Sciatic nerve (tissue), 2 donors: ENCODE measurements at places on chromosomes 1 and 21. TPM values are rescaled to one million over a fixed set of nuclear protein-coding genes. Genes with fewer than 3 reads are reported as not detected.

GRCh38 chr1:70140343-70140742, 65.0 kb downstream of the LRRC40 start:
- no peak for DNase-seq

The EXO5 gene
- 5.2 TPM for total RNA-seq

DNA sequence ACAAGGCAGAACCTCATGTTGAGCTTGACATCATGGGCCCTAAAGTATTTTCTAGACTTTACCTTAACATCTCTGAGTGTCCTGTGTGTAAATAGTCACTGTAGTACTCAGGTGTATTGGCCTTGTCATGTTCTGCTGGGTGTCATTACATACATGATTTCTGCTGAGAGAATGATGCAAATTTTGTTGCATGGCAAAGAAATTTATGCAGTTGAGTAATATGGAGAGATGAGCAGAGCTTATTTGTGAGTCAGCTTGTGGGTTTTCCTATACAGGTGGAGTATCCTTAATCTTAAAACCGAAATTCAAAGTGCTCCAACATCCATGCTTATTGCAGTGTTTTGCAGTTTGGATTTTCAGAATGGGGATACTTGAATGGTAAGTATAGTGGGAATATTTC, 36.6 kb downstream of the RGL1 start:
- no peak for DNase-seq

DNA sequence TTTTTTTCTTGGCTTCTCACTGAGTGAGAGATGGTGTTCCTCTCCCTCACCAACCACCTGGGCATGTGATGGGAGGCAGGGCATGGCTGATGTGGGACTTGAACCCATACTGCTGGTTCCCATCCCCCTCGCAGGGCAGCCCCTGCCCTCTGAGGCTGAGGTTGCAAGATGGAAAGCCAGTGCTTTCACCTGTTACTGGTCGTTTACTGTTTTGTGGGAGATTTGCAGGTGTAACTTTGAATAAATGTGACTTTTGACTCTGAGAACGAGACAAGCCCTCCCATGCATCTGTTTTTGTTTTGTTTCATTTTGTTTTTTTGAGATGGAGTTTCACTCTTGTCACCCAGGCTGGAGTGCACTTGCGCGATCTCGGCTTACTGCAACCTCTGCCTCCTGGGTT, 21.6 kb downstream of the C1orf167 start:
- no peak for DNase-seq

DNA sequence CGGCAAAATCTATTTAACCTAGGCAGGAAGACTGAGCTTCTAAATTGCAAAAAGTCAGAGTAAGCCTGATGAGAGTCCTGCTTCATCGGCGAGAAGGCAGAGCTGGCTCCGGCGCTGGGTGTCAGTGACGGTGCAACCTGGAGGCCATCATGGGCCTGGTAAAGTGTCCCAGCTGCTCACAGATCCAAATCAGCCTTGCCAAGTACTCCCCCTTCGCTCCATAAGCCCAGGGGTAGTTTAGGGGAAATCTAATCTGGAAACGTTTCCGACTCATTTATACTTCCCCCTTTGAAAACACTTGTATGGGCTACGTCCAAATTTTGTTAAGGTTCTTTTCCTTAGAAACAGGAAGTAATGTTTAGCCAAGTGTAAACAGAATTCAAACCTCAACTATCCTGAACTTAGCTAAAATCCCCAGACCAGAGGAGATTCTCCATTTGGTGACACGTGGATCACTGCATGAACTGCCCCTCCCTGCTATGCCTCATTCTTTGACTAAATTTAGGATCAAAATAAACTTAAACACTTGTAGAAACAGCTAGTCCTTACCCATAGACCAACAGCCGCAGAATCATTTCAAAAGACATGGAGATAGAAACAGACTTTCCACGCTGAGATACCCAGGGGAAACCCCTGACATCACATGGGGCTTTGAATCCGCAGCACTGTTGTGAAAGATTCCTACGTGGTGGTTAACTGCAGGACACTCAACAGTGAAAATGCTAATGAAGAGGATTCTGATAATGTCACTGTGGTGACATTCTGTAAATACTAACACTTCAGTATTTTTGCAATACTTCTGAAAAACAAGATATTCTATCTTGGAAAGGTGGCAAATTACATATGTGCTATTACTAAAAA, 172.7 kb downstream of the TGFBR3 start:
- no peak for DNase-seq

- DNase-seq = no peak
These were observed 88.1 kb downstream of the CCDC30 start for GRCh38 chr1:42551180-42551579.

GRCh38 chr1:227318853-227319607, 738 bp upstream of the CDC42BPA start:
- peak; percentile 64 for DNase-seq

GRCh38 chr1:76494807-76495206, 372.5 kb upstream of the ST6GALNAC5 start:
- no peak for DNase-seq

The RHEX gene
- total RNA-seq = 1.2 TPM

DNA sequence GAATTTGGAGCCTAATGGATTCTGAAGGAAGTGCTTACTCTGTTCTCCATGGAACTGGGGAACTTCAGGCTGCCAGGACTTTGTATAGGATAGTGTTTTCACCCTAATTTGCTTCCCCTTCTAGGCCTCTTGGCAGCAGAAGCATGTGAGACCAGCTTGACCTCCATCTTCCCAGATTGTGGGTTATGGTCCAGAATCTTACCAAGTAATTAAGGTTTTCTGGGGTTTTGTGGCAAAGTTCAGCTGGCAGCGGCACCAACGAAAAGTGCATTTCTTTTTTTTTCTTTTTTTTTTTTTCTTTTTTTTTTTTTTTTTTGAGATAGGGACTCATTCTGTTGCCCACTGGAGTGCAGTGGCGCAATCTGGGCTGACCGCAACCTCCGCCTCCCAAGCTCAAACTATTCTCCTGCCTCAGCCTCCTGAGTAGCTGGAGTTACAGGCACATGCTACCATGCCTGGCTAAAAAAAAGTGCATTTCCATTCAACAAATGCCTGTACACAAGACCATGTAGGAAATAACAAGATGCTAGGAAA, 3.4 kb upstream of the BMP8A start:
- no peak for DNase-seq

The OR2AK2 gene
- total RNA-seq = not detected

The TCEA3 gene
- 48.4 TPM for total RNA-seq

The NOS1AP gene
- total RNA-seq = 9.1 TPM

The CFAP74 gene
- total RNA-seq = 0.09 TPM

The ZBED6 gene
- total RNA-seq = 52.3 TPM

The IGFN1 gene
- total RNA-seq = 1.7 TPM

GRCh38 chr1:93967306-93967705, 58.1 kb upstream of the GCLM start:
- no peak for DNase-seq

The SELL gene
- total RNA-seq = 13.5 TPM

DNA sequence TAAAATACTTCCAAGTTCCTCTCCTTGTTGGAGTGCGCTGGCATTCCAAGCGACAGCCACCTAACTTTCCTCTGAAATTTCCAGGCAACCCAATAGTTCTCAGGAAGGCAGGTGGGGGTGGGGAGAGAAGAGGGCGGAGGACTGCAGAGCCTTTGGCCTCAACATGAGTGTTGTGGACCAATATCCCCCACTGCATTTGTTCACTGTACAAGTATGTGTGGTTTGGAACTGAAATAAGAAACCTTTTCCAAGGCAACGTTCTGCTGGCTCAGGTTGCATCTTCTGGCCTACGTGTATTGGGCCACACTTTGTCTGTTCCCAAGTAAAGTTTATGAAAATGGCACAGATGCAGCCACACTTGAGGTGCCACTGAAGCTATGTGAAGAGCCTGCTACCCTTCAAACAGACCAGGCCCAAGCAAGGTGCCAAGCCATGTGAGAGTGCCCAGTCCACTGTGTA, 153.4 kb downstream of the DHRS3 start:
- DNase-seq = no peak

GRCh38 chr1:166874464-166874863, 1.6 kb downstream of the TADA1 start:
- DNase-seq = no peak

GRCh38 chr1:80776266-80776665, 1024.5 kb upstream of the ADGRL2 start:
- DNase-seq = no peak

DNA sequence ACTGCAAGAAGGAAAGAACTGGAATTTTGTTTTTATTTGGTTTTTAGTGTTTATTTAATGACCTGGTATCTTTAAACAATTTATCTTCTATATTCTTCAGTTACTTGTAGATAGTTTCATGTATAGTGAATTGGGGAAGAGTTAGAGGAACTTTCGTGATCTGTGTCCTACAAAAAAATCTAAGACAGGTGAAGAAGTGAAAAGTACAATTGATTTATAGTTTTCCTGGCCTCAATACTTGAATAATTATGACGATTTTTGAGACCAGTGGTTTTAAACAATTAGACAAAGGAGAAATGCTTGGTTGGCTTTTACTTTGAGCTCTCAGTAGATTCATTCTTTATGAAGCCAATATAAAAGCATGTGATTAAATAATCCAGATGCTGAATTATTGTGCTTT, 7.5 kb downstream of the MIER1 start:
- no peak for DNase-seq

The TPTE gene
- not detected for total RNA-seq

GRCh38 chr21:34909492-34910292, 139.4 kb downstream of the RUNX1 start:
- no peak for DNase-seq

The MAP3K6 gene
- total RNA-seq = 88.4 TPM

- no peak for DNase-seq
These were observed 47.6 kb upstream of the ABCG1 start for GRCh38 chr21:42171091-42172053.

The FCN3 gene
- total RNA-seq = 1.2 TPM

The LCE3E gene
- not detected for total RNA-seq

GRCh38 chr1:116024626-116025025, 48.3 kb downstream of the SLC22A15 start:
- DNase-seq = no peak

- no peak for DNase-seq
These were observed 331.2 kb downstream of the KIF26B start for GRCh38 chr1:245485996-245486395.

GRCh38 chr1:13797397-13797796, 97.4 kb downstream of the PRDM2 start:
- DNase-seq = no peak

The APCS gene
- not detected for total RNA-seq

The FCER1A gene
- total RNA-seq = 3.5 TPM

The SLC45A3 gene
- total RNA-seq = 1.3 TPM

DNA sequence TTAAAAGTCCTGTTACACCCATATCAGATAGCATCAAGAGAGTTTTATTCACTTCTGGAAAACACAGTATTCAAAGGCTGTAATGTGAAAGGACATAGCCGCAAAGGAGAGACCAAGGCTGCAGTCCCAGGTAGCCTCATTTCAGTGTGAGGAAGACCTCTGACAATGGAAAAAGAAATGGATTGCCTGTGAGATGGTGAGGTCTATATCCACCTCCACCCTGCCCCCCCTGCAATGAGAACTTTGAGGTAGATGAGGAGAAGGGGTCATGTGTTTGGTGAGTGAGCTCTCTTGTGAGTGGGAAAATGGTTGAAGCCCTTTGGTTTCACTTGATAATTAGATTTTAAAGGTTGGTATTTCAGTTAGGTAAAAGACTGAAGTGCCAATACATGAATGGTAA, 3.5 kb downstream of the MRPS6 start:
- no peak for DNase-seq

The LRRC3 gene
- 6.8 TPM for total RNA-seq

The AQP10 gene
- total RNA-seq = not detected

DNA sequence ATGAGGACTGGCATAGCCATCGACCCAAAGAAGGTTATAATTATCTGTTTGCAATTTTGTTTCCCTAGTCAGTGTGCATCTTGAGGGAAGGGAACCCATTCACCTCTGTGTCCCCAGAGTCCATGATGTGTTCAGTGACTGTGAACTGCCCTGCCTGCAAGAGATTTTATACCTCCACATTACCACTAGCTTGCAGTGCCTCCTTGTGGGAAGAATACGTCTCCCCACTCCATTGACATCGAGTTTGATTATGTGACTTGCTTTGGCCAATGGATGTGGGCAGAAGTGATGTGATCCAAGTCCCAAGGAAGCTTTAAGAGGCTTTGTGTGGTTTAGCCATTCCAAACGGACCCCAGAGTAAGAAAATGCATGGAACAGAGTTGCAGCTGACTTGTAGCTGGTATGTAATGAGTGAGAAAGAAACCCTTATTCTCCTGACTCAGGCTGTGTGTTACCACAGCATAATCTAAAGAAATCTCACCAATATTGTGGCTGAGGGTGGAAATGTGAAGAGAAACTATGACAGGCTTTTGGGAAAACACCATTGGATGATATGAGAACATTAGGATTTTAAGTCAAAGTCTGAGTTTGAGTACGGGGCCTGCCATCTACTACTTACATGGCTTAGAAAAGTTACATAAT, 47.8 kb upstream of the NRDC start:
- DNase-seq = no peak

The TNFRSF4 gene
- 2.5 TPM for total RNA-seq

- no peak for DNase-seq
These were observed 16.3 kb upstream of the CDK18 start for GRCh38 chr1:205488074-205488723.

GRCh38 chr1:207145401-207146058, 41.5 kb downstream of the C4BPA start:
- DNase-seq = no peak

GRCh38 chr1:182431278-182431677, 18.7 kb upstream of the RGSL1 start:
- no peak for DNase-seq

DNA sequence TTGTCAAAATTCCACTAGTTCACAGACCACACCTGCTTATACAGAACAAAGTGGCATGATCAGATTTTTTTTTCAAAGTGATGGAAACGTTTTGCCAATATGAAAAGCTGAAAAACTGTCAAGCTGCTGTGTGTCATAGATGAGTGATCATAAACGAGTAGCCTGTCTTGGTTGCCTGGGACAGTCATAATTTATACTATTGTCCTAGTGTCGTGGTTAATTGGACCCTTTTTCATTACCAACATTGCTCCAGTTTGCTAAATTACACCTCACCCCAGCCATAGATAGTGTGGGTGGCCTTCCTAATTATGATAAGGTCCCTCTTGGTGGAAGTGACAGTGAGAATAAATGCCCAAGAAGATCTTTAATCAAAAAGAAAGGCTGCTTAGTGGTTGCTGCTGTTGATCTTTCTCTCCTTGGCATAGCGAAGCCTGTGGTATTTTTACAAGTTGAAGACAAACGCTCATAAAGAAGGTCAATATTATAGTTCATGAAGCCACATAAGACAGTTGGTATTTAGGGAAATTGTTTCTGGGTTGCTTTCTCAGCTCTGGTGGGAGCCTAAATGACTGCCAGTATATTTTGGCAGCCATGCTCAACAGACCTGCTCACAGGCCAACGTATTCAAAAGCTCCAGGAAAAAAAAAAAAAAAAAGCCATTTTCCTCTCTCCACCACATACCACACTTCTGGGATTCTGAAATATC, 478.1 kb downstream of the PLA2G4A start:
- DNase-seq = no peak

The S1PR1 gene
- 64.7 TPM for total RNA-seq

DNA sequence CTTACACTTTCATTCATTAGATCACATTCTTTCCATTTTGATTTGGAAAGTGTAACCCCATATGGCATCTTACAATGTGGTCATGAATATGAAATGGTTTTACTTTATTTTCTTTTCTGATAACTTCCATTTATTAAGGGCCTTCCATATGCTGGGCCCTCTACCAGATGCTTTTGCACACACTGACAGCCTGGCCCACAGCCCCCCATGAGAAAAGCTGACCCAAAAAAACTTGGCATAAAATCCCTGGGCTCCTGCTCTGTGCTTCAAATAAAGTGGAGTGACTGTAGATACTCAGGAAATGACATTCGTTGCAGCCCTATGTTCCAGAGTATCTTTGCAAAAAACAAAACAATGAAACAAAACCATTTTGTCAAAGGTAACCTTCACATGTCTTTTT, 48.8 kb downstream of the PRDX6 start:
- no peak for DNase-seq
